Stimulated activated CD4-positive, alpha-beta T cell treated with anti-CD3 and anti-CD28 coated beads, TNF-alpha, amount 100 ng/mL, for 48 hours (primary cell): ENCODE measurements at places on chromosomes 2 and 18.

- no peak for DNase-seq
These were observed 39.5 kb downstream of the NIFK start for GRCh38 chr2:121697108-121697631.

GRCh38 chr2:221774136-221774535 lies 202.0 kb upstream of the EPHA4 start:
- no peak for DNase-seq

DNA sequence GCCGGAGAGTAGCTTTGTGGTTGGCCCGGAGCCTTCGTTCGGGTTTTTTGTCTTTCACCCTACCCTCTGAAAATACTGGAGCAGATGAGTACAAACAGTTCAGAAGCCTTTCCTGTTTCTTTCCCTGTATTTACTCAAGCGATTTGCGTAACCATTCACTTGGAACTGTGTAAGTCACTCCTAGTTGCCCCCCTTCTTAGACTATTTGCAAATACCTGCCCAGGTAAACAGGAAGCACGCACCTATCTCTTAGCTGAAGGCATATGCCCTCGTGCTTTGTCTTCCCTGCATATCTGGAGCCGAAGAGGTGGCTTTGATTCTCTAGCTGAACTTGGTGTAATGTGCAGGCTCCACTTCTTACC lies 1.4 kb downstream of the KCNS3 start:
- no peak for DNase-seq

DNA sequence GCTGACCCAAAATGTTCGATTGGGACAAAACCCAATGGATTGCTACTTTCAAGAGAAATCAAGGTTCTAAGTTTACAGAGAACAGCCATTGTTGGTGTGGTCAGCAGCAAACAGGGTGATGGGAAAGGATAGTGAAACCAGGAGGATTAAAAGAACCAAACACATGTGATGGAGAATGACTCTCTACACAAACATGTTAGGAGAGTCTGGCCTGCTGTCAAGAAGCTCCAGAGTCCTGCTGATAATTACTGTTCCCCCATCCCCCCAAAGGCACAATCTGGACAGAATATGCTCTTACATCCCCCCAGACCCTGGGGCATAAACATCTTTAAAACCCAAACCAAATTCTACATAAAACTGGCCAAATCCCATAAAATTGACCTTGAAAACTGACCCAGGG lies 32.0 kb upstream of the ACYP2 start:
- DNase-seq, result no peak

DNA sequence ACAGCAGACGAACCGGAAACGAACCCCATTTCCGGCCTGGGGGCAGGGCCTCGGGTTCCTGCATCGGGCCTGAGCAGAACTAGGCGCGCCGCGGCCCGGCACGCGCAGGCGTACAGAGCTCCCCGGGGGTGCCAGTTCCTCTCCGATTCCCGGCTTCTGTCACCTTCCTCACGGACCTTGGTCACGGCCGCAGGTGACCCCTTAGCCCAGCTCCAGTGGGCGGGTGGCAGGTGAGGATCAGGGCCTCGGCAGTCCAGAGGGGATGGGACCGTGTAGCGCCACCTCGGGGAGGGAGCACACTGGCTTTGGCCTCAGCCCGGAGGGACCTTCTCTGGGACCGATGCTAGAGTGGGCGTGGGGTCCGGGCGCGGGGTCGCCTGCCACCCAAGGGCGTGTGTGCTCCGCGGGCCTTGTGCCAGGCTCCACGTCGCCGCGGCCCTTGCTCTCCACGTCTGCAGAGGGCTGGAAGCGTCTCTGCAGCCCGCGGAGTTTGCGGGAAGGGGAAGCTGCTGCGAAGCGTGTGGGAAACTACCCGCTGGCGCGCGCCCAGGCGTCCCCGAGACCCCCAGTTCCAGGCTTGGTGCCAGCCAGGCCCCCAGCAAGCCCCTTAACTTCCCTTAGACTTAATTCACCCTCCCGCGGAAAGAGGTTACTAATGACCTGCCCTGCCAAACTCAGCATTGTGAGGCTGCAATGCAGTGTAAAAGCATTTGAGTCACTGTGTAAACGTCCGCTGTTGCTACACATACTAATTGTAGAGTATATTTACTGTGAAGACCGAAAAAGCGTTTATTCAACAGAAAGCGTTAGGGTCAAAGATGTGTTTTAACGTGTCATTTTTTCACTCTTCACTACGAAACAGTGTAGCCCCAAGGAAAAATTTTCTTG lies at the start of gene TRAPPC12:
Gene TRAPPC12 (plus strand): TSS at position 48 of the 888 bp plus-strand sequence. CDS start 7,930 bp downstream, outside the sequence.
- DNase-seq, result peak; percentile 88

- no peak for DNase-seq
These were observed 175.0 kb downstream of the PRKCE start for GRCh38 chr2:45826460-45826859.

GRCh38 chr18:56516789-56517188 lies 121.6 kb downstream of the TXNL1 start:
- no peak for DNase-seq

- DNase-seq, result no peak
These were observed 100.8 kb downstream of the RTN4 start for GRCh38 chr2:54949431-54949830.

GRCh38 chr2:135997380-135997779 lies 12.0 kb upstream of the DARS1 start:
- no peak for DNase-seq

DNA sequence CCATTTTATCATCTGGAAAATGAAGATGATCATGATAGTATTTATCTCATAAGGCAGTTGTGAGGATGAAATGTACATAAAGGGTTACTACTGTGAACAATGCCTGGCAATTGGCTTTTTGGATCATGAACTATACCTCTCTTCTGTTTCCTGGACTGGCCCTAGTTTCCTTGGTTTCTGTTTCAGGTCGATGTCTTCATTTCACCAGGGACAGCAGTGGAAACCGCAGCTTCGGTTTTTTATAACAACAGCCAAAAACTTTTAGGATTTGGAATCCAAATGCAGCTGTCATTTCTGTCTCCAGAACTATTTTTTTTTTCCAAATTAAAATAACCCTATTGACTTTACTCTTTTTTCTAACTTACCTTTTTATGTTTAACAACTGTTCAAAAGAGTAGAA lies 425.1 kb downstream of the RND3 start:
- DNase-seq, result no peak
